ENCODE measurements at places on chromosomes 7 and 10.

GRCh38 chr7:8189625-8190024 lies 72.3 kb downstream of the ICA1 start:
- DNase-seq: no peak

- no peak for DNase-seq
These were observed 353.6 kb downstream of the CRPPA start for GRCh38 chr7:16067711-16068110.

GRCh38 chr10:103696094-103696410 lies 159.3 kb downstream of the SH3PXD2A start:
- no peak for DNase-seq

DNA sequence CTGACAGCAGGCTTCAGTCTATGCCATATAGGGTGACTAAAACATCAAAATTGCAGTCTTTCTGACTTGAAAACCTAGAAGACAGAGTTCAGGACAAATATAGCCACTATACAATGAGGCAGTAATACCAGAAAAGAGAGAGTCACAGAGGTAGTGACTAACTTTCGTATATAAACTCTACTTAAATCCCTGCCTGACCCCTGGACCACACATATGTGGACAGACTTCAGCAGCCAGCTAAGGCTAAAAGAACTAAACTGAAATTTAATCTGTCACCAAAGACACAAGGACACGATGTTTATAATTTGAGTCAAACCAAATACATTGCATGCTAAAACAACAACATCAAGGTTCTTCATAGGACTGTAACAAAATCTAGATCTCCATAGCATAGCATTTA lies 64.6 kb upstream of the MACROH2A2 start:
- no peak for DNase-seq

GRCh38 chr10:62047960-62048383 lies 146.5 kb downstream of the ARID5B start:
- DNase-seq: no peak

DNA sequence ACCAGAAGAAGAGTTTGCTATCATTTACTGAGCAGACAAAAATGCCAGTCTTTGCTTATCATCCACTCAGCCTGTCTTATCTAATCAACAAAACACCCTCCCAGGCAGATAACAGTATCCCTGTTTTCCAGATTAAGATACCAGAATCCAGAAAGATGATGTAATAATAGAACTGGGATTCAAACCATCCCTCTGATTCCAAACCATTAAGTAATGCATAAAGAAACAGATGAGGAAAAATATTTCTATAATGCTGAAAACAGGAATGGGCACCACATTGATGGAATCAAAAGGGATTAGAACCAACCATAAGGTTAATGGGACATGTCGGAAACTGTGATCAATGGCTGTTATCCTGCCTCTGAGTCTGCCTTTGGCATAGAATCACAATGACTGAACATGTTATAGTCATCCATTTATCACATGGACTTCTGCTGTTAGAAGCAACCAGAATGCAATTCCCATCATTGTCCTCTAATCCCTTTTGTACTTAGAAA lies 92.1 kb upstream of the RSU1 start:
- DNase-seq: no peak

DNA sequence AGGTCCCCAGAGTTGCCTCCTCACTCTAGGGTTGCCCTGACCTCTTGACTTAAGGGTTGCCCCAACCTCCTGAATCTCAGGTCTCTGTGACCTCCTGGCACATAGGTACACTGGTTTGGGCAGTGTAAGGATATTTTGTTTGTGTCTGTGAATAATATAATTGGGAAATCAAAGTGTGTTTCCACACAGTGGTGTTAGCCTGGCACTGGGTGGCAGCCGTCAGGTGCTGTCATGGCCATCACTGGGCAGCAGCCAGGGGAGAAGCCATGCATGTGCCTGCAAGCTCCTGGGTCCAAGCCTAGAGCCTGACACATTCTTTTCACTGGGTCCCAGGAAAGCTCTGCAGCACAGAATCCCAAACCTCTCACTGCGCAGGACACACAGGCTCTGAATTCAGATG lies 3.6 kb upstream of the CCDC201 start:
- DNase-seq: no peak

DNA sequence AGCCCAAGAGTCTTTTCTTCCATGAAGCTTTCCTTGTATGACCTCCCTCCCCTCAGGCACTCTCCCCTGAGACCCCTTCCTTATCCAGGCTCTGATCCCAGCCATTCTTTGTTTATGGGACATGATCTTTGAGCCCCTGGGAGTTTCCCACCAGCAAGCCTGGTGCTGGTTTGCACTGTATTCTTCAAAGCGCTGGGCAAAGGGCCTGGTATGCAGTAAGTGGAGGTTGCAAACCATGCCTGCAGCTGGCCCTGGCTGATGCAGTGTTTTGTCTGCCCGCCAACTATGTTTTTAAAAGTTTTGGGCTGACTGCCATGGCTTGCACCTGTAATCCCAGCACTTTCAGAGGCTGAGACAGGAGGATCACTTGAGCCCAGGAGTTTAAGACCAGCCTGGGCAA lies 6.8 kb upstream of the NODAL start:
- no peak for DNase-seq

GRCh38 chr7:2803342-2803692 lies 40.8 kb downstream of the GNA12 start:
- DNase-seq: no peak

DNA sequence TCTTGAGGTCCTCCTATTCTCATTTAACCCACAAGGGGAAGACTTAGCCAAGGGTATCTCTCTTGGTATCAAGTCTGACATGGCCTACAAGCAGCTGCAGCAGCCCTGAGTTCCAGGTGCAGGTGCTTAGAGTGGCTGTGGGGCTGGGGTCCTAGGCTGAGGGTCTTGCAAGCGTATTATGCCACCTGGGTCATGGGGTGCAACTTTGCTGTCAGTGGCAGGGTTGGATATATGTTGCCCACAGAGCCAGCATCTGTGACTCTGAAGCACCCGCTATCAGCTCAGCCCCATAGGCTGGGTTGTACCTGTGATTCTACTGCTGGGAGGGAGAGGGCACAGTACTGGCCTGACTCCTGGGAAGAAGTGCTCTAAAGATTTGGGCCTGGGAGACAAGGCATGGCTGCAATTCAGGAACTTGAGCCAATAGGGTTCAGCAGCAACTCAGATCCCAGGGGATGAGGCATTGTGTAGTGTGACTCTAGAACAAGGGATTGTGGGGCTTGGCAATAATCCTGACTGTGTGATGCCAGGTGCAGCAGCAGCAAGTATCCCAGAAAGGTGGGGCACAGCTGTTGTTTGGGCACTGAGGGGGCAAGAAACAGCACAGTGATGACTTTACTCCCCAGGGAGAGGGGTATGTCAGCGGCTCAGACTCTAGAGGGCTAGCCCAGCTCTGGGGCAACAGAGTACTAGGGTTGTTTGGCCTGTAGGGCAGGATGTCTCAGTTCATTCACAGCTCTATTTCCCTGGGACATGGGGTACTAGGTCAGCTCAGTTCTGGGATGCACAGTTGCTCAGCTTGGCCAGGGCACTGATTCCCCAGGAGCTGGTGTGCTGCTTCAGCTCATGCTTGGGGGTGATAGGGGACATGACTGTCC lies 41.4 kb downstream of the NEURL1 start:
- DNase-seq: no peak

DNA sequence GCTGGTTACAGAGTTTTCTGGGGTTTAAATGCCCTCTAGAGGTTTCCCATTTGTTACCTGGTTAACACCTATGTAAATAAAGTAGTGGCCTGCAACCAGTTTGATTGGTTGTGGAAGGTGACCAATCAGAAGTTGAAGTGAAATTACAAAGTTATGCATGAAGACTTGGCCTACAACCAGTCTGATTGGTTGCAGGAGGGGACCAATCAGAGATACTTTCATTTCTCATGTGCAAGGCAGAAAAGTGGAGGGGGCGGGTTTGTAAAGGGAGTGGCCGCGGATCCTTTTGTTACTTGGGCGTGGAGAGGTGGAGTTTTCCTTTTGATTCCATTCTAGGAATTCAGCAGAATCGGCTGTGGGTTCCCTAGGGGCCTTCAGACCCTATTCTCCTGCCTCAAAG lies 80.8 kb downstream of the SEC23IP start:
- DNase-seq: no peak

GRCh38 chr7:29335188-29336083 lies 140.9 kb downstream of the CHN2 start:
- no peak for DNase-seq

- DNase-seq: no peak
These were observed 1.4 kb downstream of the HECW1 start for GRCh38 chr7:43113622-43114457.

DNA sequence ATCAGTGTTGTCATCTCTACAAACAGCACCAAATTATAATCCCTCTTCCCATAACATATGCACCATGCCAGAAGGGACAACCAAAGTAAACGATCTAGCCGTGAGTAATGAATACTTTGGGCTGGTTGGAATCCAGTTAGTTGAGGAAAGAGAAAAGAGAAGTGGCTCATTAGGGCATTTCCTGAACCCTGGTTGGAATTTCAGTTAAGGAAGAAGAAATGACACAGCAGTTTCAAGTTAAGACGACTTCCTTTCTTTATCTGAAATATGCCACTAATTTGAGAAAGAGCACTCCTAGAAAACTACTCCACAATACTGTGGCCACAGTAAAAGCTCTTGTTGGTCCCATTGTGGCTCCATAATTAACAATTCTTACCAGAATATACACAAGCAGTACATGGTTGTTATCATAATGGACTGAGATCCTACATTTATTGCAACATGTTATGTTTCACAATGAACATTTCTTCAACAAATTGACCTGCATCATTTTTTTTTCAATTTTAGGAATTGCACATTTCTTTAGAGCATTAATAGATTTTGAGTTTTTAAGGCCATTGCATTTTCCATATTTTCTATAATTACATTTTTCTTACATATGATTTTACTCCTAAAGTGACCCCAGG lies at the start of gene TFEC:
Gene TFEC, minus strand, starts transcription at position 113 of the 626 bp plus-strand sequence. CDS start 46,322 bp downstream, outside the sequence.
- no peak for DNase-seq

- no peak for DNase-seq
These were observed 13.4 kb downstream of the CEP55 start for GRCh38 chr10:93509816-93510215.

DNA sequence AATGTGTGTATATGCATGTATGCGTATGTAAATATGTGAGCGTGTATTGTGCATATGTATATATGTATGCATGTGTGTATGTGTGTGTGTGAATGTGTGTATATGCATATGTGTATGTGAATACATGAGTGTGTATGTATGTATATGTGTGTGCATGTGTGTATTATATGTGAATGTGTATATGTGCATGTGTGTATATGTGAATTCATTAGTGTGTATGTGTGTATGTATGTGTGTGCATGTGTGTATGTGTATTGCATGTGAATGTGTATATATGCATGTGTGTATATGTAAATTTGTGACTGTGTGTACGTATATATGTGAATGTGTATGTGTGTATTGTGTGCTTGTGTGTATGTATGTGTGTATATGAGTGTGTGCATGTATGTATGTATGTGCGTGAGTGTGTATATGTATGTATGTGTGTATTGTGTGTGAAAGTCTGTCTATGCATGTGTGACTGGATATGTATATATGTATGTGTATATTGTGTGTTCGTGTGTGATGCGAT lies 455.9 kb downstream of the TYW1 start:
- DNase-seq: no peak

DNA sequence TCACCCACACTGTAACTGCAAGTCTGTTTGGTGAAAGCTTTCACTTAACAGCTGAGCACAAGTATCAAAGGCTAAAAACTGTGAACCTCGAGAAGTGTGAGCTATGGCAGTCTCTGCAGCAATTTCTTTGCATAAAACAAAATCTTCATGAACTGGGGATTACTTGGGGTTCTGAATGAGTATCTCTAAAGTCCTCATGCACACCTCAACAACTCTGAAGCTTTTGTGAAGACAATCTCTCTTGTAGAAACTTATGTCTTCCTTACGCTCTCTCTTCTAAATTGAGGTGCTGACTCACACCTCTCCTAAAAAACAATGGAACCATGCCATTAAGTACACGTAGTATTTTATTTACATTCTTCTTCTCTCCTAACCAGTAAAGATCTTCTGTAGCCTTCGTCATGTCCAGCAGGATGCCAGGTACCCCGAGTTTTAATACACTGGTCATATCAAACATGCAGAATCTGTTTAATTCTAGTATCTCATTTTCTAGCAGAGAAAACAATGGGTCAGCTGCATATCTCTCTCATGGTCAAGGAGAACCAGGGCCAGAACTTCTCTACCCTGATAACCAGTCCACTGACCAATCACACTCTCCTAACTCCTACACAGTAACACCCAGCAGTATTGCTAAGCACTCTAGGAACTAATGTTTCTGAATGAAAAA lies 76.9 kb downstream of the UBE2H start:
- DNase-seq: no peak

DNA sequence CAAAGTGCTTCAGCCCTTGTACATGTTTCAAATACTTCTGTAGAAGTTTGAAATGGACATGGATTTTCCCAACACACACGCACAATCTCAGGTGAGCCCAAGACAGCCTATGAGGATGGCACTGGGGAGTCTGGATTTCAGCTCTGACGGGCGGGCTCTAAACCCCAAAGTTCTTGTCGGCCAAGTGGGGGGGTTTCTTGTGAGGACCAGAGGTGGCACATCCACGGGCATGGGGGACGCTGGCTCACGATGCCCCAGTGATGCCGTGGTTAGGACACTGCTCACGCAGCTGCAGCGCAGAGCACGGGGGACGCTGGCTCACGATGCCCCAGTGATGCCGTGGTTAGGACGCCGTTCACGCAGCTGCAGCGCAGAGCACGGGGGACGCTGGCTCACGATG lies 280.1 kb downstream of the DNAJB6 start:
- no peak for DNase-seq

GRCh38 chr10:24762966-24763623 lies 39.4 kb upstream of the ARHGAP21 start:
- no peak for DNase-seq

- no peak for DNase-seq
These were observed 382 bp downstream of the DIP2C start for GRCh38 chr10:689121-689451.

DNA sequence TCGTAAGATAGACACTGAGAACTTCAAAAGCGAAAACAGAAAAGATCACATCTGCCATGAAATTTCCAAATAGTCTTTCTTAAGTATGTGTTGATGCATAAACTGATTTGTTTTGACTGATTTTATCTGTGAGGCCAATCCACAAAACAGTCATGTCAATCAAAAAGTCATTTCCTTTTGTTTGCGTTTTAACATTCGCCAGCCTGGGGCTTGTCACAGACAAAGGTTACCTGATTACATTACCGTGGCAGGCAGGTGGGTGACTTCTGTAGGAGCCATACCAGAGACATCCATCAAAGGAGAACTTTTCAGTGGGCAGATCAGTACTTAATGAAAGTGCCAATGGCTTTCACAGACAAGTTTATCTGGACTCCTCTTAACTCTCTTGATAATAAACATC lies 45.5 kb upstream of the BET1 start:
- no peak for DNase-seq

DNA sequence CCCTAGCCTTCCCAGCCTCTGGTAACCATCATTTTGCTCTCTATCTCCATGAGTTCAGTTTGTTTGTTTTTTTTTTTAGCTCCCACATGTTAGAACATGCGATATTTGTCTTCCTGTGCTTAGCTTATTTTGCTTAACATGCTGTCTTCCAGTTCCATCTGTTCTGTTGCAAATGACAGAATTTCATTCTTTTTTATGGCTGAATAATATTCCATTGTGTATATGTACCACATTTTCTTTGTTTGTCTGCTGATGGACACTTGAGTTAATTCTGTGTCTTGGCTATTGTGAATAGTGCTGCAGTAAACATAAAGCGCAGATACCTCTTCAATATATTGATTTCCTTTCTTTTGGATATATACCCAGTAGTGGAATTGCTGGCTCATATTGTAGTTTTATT lies 21.0 kb downstream of the DLD start:
- DNase-seq: no peak

- no peak for DNase-seq
These were observed 139.0 kb downstream of the DOCK1 start for GRCh38 chr10:127044186-127044585.

Data from NCI-H2227 treated with DMSO at 0.1 percent for 48 hours (cell line).